Smooth muscle cell of the pulmonary artery (primary cell): ENCODE measurements at places on chromosomes 7 and 10. TPM values are rescaled to one million over a fixed set of nuclear protein-coding genes. Genes with fewer than 3 reads are reported as not detected.

The STK32C gene
- 11.7 and 12.8 TPM in 2 replicates for total RNA-seq

The PRR15 gene
- total RNA-seq, result 0.20 and 0.39 TPM in 2 replicates

The ACHE gene
- 0.07 and 0.13 TPM in 2 replicates for total RNA-seq

The TDRD1 gene
- total RNA-seq, result 0.13 and 1.2 TPM in 2 replicates

The GIMAP7 gene
- not detected in 2 replicates for total RNA-seq

The OR2A5 gene
- total RNA-seq, result not detected in 2 replicates

The DENND11 gene
- 9.4 and 10.7 TPM in 2 replicates for total RNA-seq

The JCAD gene
- total RNA-seq, result 8.0 and 29.2 TPM in 2 replicates

The ASZ1 gene
- total RNA-seq, result not detected in 2 replicates

The ASB10 gene
- total RNA-seq, result not detected in 2 replicates

The HYAL4 gene
- total RNA-seq, result not detected in 2 replicates

The SUN3 gene
- not detected in 2 replicates for total RNA-seq

The CEP55 gene
- total RNA-seq, result 5.5 and 12.3 TPM in 2 replicates

The CLDN3 gene
- not detected in 2 replicates for total RNA-seq

The MUC3A gene
- total RNA-seq, result not detected in 2 replicates

The PDAP1 gene
- 22.6 and 26.3 TPM in 2 replicates for total RNA-seq

The TRIM4 gene
- total RNA-seq, result 24.9 and 25.7 TPM in 2 replicates
